ENCODE measurements at places on chromosomes 2 and 18. TPM values are rescaled to one million over a fixed set of nuclear protein-coding genes. Genes with fewer than 3 reads are reported as not detected.
A peak's percentile ranks its signal among the peaks of the same experiment; 100 is the strongest.

- no peak for DNase-seq
Measured at GRCh38 chr2:84029903-84030575, 429.0 kb downstream of the SUCLG1 start.

DNA sequence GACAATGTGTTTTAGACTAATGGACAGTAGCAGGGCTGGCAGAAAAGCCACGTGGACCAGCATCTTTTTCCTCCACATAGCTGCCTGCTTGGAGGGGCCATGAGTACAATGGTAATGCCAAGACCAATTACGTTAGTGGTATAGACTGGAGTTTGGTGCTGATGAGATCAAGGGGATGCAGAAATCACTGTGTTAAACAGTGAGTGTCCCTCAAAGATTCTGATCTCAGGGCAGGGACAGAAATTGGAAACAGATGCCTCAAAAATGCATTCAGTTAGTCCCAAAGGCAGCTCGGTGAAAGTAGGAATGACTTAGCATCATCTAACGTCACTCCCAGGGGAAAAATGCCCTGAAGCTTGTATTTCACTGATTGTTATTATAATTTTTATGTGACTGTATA lies 72.4 kb downstream of the SLC16A14 start:
- no peak for DNase-seq

DNA sequence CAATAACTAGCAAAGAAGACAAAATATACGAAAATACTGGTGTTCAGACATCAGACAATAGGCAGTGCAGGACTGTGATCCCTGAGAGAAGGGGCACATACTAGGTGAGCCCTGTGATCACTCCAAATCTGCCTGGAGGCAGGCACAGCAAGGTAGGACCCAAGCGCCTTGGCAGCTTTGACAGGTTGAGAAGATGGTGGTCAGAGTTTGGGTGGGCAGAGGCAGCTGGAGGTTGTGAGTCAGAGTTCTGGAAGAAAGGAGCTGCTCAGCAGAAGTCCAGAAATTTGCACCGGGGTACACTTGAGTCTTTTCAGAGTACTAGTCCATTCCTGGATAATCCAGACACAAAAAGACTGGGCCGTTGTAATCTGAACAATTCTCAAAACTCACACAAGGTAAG lies 14.0 kb downstream of the KIF1A start:
- no peak for DNase-seq

GRCh38 chr2:26612522-26613240 lies 28.5 kb downstream of the CIB4 start:
- DNase-seq = no peak

GRCh38 chr18:3870914-3871313 lies 420.9 kb downstream of the TGIF1 start:
- no peak for DNase-seq

GRCh38 chr2:204265681-204266181 lies 279.5 kb upstream of the PARD3B start:
- no peak for DNase-seq

- no peak for DNase-seq
Measured at GRCh38 chr18:5476961-5477800, 66.6 kb downstream of the EPB41L3 start.

DNA sequence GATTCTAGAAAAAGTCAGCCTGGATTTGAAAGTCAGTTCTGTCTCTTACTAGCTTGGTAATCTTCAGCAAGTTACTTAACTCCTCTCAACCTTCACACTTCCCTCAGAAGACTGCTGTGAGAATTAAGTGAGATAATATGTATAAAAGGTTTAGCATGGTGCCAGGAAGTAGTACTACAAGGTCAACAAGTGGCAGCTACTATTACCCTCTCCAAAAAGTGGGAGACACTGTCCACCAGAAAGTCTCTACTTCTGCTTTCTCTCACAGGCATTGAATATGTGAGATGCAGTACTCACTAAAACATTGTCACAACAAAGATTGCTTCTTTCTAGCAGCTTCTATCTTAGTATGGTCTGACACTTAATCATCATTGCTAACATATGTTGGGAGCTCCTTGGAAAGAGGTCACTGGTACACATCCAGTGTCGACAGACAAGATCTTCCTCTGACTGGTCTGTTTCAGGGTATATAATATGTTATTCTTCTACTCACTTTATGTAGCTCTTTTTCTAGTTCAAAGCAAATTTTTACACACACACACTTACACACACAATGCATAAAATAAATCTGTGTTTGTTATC lies 47.9 kb downstream of the DOCK10 start:
- DNase-seq = no peak

DNA sequence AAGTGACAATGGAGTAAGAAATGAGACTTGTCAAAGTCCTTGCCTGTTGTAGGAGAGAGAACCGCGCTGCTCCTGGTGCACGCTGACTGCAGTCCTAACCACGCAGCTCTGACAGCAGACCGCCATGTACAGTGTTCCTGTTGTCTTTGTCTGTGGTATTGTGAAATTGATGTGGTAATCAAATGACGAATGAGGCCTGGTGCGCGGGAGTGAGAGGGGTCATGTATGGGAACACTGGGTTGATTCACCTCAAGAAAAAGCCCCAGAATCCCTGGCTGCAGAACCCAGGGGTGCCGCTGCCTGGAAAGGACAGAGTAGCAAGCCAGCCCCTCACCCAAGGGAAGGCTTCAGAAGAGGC lies 64.0 kb downstream of the INPP4A start:
- no peak for DNase-seq

DNA sequence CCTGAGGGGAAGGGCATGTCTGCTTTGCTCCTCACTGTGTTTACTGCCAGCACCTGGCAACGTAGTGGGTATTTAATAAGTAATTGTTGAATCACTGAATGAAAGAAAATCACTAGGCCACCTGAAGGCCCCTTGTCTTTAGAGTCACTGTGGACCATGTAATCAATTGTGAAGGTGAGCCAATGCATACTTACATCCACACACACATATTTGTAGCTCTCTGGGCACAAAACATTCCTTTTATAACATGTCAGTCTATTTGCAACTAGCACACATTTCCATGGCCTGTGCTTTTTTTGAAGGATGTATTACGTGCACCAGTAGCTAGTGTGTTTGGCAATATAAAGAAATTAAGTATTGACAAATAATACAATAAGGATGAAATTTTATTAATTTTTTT lies 11.2 kb downstream of the ATP8B1 start:
- no peak for DNase-seq

- no peak for DNase-seq
Measured at GRCh38 chr2:55530539-55531081, 11.1 kb downstream of the CFAP36 start.

DNA sequence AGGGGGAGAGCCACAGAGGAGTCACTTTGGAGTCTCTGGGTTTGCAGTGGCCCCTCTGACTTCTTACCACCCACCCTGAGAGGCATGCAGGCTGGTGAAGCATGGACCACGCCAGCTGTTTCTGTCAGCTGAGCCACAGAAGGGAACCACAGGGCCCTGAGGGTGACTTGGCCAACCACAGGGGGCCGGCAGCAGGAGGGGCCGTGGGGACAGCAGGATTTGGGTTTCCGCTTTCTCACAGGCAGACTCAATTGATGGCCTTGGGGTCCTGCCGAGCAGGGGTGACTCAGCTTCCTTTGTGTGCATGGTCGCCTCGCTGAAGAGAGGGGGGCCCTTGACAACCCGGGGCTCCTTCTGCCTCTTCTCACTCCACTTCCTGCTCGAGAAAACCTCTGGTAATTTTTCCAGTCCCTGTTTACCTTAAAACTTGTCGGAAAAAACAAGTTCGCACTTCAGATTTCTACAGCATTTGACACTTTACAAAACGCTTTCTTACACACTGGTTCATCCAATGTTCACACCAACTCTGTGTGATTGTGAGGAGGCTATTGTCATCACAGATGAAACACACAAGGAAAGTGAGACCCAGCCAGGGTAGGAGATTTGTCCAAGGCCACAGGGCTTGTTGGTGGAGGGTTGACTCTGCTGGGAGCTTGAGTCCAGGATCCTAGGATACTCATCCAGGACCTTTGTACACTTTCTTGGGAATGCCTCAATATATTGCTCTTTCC lies 311.2 kb downstream of the LPIN1 start:
- no peak for DNase-seq

GRCh38 chr2:188813857-188814256 lies 160.3 kb upstream of the COL3A1 start:
- DNase-seq = no peak

- no peak for DNase-seq
Measured at GRCh38 chr2:223994562-223995162, 37.4 kb downstream of the MRPL44 start.

DNA sequence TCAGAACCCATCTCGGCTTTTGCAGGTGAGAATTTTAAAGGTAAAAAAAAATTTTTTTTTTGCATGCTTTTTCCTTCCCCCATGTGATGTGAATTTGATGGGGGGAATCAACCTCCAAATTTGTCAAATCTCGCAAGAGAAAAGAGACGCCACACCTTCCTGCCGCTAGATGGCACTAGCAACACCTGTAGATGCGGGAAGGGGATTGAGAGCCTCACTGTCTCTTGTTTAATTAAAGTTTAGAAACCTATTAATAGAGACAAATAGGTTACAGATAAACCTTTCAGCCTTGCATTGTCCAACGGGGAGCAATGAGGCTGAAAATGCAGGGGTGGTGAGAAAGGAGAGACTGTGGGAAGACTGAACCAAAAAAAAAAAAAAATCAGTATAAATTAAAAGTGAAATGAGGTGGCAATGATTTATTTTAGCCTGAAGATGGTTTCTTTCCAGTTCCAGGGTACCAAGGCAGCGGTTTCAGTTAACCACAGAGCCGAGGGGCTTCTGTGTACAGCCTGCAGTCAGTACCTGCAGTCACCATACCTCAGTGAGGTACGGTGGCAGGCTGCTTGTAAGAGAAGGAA lies 84.6 kb downstream of the NRP2 start:
- DNase-seq = peak; percentile 16

DNA sequence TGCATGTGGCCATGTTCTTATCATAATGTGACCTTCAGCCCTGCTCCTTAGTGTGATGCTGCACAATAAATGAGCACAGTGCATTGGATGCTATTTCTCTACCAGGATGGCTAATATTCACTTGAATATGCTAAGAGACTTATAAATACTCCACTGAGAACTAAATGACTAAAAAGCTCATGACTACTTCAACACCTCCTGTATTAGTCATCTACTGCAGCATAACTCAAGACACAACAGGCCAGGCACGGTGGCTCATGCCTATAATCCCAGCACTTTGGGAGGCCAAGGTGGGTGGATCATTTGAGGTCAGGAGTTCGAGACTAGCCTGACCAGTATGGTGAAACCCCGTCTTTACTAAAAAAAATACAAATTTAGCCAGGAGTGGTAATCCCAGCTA lies 213.4 kb downstream of the RND3 start:
- no peak for DNase-seq

DNA sequence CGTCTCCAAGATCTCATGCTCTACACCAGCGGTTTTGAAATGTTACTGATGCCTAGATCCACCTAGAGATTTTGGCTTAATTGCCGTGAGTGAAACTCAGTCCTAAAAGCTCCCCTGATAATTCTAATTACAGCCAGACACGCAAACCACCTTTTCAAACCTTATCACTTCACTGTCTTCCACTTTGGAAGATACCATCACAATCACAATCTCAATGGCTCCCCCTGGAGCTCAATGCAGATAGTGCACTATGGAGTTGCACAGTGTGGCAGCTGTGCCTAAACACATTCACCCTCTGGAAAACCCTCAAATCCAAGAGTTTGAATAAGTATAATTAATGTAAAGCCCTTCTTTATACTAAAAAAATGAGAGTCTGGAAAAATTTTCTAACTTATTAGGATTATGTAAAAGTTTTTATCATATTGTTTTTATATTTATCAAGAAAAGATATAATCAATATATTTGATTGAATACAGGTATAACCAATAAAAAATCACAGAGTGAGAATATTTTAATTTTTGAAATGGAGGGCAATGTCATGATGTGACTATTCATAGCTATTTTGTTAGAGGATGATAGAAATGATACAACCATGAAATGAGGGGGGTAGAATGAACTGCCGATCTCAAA lies 102.9 kb upstream of the SLC8A1 start:
- no peak for DNase-seq

DNA sequence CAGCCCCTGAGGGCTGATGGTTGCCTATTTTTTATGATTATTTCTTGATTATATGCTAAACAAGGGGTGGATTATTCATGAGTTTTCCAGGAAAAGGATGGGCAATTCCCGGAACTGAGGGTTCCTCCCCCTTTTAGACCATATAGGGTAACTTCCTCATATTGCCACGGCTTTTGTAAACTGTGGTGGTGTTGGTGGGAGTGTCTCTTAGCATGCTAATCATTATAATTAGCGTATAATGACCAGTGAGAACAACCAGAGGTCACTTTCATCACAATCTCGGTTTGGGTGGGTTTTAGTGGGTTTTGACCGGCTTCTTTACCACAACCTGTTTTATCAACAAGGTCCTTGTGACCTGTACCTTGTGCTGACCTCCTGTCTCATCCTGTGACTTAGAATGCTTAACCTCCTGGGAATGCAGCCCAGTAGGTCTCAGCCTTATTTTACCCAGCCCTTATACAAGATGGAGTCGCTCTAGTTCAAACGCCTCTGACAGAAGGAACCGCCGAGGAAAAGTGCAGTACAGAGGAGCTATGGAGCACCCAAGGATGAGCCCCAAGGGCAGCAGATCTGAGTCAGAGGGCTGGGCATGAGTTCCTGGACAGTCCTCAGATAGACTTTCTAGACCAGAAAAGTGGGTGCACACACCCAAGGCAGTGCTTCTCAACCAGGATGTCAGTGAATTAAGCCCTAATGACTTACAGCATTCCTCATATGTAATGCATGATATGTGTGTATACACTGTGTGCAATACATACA lies 37.1 kb upstream of the ASAP2 start:
- no peak for DNase-seq

GRCh38 chr2:151568501-151568900 lies 158.8 kb downstream of the RIF1 start:
- DNase-seq = no peak

GRCh38 chr2:119929537-119929936 lies 83.3 kb upstream of the EPB41L5 start:
- DNase-seq = no peak

DNA sequence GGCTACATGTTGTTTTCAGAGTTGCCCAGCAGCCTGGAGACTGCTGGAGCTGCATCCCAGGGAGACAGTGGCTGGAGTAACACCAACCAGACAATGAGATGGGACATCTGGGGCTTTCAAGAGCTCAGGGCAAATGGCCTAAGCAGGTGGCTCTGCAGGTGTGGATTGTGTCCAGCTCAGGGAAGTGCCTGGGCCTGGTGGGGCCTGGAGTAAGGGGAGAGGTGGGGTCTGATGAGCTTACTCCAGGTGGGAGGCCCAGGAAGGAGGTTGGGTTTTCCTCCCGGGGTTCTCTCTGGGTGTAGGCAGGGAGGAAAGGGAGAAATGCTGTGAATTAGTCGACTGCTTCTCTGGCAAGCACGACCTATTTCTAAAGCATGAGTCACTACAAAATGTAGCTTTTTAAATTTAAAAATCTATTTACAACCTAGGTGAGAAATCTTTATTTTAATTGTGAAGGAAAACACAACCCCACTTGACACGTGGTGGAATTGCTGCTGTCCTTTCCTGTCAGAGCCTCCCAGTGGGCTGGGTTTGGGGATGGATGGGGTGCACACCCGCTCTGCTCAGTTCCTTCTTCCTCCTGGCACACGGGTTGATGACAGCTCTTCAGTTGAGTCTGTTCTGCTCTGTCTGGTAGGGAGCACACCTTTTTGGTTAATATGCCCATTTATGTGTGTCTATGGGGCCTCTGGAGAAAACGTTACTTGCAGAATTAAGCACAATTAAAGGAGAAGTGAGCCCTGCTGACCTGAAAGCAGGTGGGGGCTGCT lies 81.6 kb downstream of the SH3RF3 start:
- no peak for DNase-seq

Gene MBP
- 127 TPM for total RNA-seq

Gene ATOH8
- not detected for total RNA-seq

Gene GKN1
- not detected for total RNA-seq

Gene NTSR2
- total RNA-seq = not detected

Gene KCNIP3
- total RNA-seq = not detected

Gene NBAS
- total RNA-seq = 32.5 TPM

Gene PSTPIP2
- 13.1 TPM for total RNA-seq

Gene AQP12A
- total RNA-seq = not detected
